ENCODE measurements at places on chromosomes 4 and X.

- DNase-seq = no peak
These were observed 88.4 kb upstream of the NKX1-1 start for GRCh38 chr4:1494416-1495315.

DNA sequence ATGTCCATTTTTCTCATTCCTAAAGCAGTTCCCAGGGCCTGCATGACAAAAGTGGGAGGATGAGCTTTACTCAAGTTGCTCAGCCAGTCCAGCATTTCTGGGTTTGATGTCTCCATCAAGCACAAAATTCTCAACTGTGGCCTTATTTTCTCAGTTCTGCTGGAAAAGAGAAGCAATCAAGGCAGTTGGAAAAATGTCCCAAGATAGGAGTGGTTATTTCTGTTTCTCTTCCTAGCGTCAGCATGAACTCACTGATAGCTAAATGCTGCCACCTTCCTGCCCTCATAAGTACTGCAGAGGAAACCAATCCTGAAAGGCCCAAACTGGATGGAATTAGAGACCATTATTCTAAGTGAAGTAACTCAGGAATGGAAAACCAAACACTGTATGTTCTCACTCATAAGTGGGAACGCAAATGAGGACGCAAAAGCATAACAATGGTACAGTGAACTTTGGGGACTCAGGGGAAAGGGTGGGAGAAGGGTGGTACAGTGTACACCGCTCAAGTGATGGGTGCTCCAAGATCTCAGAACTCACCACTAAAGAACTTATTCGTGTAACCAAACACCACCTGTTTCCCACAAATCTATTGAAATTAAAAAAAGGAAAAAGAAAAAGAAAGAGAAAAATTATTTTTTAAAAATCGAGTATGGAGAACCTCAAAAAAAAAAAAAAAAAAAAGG is 29.6 kb downstream of the ADH7 start:
- peak; percentile 11 for DNase-seq

- no peak for DNase-seq
These were observed 39.6 kb upstream of the SLC7A3 start for GRCh38 chrX:70970482-70970995.

- no peak for DNase-seq
These were observed 131.6 kb downstream of the ZNF330 start for GRCh38 chr4:141352331-141352730.

DNA sequence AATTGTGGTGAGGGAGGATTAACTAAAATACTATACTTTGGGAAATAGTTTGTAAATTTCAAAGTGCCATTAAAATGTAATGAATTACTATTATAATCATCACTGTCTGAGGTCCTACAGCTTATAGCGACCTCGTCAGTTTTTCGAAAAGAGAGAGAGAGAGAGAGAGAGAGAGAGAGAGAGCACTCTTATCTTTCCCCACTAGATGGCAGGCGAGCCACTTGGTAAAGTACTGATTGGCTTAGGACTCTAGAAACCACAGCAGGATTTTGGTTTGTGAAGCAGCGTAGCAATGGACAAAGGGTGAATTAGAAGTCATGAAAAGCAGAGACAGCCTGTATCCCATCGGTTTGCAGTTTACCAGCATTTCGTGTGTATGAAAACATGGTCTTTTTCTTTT is 52.5 kb downstream of the LINC00632 start:
- DNase-seq = no peak

GRCh38 chr4:155703486-155704247 is 37.0 kb downstream of the GUCY1A1 start:
- DNase-seq = no peak

- DNase-seq = no peak
These were observed 43.3 kb downstream of the NHSL2 start for GRCh38 chrX:71953946-71954345.

DNA sequence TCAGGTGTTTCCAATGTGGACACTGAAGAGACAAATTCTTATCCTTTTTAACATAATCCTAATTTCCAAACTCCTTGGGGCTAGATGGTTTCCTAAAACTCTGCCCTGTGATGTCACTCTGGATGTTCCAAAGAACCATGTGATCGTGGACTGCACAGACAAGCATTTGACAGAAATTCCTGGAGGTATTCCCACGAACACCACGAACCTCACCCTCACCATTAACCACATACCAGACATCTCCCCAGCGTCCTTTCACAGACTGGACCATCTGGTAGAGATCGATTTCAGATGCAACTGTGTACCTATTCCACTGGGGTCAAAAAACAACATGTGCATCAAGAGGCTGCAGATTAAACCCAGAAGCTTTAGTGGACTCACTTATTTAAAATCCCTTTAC is 18.6 kb downstream of the TLR7 start:
- no peak for DNase-seq

DNA sequence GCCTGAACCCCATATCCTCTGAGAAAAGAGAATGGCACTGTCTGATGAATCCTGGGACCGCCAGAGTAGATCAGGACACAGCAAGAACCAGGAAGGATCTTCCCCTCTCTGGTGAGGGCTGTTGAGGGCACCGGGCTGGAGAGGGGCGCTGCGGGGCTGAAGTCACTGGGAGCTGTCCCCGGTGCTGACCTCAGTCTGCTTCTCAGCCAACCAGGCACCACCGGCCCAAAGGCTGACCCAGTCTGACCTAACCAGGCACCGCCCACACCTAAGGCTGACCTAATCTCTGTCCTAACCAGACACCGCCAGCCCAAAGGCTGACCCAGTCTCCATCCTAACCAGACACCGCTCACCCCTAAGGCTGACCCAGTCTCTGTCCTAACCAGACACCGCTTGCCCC is 82.8 kb downstream of the CPZ start:
- DNase-seq = no peak

DNA sequence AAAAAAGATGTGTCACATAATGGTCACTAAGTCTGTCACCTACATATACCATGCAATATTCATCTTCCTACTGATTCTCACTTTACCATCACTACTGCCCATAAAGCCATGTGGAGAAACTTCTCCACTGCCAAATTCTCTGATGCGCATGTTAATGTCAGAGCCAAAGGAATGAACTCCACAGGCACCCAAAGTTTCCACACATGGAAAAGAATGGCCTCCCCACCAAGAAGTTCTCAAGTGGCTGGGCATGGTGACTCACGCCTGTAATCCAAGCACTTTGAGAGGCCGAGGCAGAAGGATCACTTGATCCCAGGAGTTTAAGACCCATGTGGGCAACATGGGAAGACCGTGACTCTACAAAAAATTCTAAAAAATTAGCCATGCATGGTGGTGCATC is 43.8 kb upstream of the UGDH start:
- DNase-seq = no peak

All from activated T-helper 9 cell treated with anti-CD3 and anti-CD28 coated beads, Interleukin-2, amount 50 U/mL, for 16 hours (primary cell).